Stimulated activated CD8-positive, alpha-beta memory T cell treated with anti-CD3 and anti-CD28 coated beads, Interleukin-4, amount 100 ng/mL, for 1 hour (primary cell): ENCODE measurements at places on chromosomes 7 and 10.

DNA sequence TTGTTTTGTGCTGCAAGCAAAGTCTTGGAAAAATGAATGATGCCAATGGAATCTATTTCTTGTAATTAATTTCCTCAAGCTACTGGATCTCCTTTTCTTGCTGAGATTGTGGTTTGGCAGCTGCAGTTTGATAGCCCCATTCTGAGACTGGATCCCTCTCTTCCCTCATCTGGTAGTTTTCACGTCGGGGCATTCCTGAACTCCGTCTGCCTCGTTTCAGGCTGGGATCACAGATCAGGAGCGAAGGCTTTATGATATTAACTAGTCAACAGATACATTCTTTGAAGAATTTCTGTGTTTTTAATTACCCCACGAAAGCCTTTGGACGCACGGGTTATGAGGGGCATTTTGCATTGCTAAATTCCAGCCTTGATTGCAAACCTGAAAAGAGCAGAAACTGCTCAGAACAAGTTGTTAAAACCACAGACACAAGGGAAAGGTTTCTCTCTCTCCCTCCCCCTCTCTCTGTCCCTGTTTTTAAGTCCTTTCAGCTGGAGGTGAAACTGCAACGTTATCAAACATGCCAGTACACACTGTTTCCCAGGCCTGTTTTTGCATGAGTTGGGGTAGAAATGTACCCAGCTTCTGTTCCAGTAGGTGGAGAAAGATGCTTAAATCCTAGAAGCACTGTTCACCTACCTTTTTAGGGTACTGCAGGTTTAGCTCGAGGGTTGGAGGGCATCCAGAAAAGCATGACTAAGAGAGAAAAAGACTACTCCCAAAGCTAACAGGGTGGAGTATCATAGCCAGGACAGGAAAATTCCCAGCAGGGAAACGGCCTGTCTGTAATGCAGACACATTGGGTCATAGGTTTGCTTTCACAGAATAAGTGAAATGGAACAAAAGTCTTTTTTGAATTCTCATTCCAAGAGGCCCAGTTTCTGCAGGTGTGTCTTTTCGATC lies 124.3 kb downstream of the CUX1 start:
- no peak for DNase-seq

DNA sequence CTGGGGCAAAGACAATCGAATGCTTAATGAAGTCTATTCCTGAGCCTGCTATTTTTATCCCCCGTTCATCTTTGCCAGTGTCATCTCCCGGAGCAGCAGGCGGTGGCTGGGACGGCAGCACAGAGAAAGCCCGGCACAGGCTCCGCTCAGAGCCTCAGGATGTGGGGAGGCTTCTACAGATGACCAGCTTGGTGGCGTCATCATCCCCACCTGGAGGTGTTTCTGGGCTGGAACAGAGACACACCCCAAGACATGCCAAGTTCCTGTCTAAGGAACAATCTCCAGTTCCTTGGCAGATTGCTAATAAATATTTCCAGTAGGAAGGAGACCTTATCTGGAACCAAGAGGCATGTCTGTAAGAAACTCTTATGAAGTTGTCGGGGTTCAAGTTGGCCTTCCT lies 552.4 kb upstream of the MGMT start:
- no peak for DNase-seq

GRCh38 chr7:137992104-137992549 lies 9.8 kb downstream of the CREB3L2 start:
- no peak for DNase-seq

- no peak for DNase-seq
Measured at GRCh38 chr10:10209167-10209566, 808.5 kb upstream of the CELF2 start.

DNA sequence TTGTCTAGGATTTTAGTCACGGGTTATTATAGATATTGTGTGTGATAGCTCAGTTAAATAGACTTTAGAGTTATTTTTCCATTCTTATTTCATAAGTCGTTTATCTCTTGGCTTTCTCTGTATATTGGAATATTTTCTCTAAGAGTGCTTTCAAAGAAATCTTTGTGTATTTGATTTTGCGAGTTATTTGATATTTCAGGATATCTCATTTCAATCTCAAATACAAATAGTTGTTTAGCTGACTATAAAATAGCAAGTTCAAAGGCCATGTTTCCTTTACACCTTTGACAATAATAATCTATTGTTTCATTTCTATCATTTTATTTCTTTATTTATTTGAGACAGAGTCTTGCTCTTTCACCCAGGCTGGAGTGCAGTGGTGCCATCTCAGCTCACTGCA lies 55.9 kb downstream of the STK31 start:
- DNase-seq, result no peak

DNA sequence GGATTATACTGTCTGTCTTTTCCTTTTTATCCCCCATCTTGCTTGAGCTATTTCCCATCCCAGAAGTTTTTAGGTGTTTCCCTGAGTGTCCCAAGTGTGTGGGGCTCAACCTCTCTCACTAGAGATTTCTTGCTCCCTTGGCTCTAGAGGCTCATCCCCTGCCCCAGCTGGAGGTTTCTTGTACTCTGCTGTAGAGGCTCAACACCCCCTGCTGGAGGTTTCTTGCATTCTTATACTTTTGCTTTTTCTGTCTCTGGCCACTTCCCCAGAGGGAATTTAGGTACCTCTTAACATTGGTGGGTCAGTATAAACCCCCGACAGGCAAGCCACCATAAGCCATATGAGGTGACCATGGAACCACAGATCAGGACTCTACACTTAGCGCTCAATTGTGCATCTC lies 114.2 kb upstream of the FAM3C start:
- DNase-seq, result no peak

- no peak for DNase-seq
Measured at GRCh38 chr10:3426190-3426845, 253.7 kb upstream of the PITRM1 start.

DNA sequence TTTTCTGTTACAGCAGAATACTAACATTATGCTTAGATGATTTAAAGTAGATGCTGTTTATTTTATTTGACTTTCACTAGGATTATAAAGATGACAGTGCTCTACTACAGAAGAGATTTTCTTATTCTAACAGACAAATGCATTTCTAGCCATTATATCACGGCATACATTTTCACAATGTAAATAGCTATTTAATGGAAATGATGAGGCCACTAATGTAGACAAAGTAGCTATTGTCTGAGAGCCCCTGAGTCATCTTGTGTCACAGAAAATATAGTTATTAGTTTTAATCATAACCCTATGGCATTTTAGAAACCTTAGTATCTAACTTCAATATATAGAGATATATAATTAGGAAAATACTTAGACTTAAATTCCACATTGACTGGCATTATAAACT lies 158.0 kb upstream of the AHR start:
- no peak for DNase-seq

DNA sequence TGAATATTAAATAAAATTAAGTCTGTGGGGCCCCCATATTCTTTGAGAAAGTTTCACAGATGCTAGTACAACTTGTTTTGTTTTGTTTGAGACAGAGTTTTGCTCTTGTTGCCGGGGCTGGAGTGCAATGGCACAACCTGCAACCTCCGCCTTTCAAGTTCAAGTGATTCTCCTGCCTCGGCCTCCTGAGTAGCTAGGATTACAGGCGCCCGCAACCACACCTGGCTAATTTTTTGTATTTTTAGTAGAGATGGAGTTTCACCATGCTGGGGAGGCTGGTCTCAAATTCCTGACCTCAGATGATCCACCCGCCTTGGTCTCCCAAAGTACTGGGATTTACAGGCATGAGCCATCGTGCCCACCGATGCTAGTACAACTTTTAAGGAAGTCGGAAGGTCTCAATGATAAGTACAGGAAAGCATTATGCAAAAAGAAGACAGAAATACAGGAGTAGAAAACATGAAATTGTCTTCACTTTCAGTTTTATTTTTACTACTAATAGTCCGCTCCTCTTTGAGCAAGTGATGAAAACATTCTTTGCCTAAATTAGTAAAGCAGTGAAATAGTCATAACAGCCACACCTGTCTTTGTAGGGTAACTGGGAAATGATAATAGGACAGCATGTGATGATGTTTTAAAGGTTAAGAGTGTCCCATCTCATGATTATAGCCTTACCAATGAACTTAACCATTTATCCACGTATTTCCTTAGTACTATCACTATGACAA lies 147.5 kb downstream of the SEMA3D start:
- no peak for DNase-seq

- DNase-seq, result no peak
Measured at GRCh38 chr7:70738151-70738885, 393.6 kb upstream of the GALNT17 start.

GRCh38 chr10:90162271-90162853 lies 461.0 kb downstream of the KIF20B start:
- DNase-seq, result no peak

- no peak for DNase-seq
Measured at GRCh38 chr10:79023240-79024162, 45.3 kb upstream of the ZMIZ1 start.

DNA sequence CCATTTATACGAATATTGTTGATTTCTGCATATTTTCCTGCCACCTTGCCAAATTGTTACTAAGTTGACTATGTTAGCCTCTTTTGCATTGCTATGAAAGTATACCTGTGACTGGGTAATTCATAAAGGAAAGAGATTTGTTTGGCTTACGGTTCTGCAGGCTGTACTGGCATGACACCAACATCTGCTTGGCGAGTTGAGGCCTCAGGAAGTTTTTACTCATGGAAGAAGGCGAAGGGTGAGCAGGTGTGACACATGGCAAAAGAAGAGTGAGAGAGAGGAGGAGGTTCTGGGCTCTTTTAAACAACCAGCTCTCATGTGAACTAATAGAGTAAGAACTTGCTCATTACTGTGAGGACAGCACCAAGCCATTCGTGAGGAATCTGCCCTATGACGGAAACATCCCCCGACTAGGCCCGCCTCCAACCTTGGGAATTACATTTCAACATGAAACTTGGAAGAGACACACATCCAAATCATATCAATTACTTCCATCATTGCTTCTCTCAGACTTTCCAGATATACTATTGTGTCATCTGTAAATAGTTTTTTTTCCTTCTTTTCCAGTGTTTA lies 8.4 kb downstream of the RALA start:
- no peak for DNase-seq

DNA sequence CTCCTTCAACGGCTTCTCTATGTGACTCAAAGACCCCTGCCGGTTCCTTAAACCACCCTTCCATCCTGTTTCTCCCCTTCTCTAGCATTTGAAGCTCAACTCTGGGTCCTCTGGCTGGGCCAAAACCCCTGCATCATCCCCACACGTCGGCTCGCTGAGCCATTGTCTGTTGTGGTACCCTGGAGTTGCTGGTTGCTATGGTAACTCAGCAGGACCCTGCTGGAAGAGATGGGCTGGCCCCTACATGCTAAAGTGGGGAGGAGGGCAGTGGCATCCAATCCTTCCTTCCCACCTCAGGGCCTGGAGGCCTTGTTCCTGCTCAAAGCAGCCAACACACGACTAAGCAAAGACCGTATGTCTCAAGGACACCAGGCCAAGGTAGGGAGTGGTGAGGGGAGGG lies 452.5 kb downstream of the PLXNA4 start:
- no peak for DNase-seq

GRCh38 chr7:91517201-91517785 lies 253.1 kb downstream of the FZD1 start:
- DNase-seq, result no peak

DNA sequence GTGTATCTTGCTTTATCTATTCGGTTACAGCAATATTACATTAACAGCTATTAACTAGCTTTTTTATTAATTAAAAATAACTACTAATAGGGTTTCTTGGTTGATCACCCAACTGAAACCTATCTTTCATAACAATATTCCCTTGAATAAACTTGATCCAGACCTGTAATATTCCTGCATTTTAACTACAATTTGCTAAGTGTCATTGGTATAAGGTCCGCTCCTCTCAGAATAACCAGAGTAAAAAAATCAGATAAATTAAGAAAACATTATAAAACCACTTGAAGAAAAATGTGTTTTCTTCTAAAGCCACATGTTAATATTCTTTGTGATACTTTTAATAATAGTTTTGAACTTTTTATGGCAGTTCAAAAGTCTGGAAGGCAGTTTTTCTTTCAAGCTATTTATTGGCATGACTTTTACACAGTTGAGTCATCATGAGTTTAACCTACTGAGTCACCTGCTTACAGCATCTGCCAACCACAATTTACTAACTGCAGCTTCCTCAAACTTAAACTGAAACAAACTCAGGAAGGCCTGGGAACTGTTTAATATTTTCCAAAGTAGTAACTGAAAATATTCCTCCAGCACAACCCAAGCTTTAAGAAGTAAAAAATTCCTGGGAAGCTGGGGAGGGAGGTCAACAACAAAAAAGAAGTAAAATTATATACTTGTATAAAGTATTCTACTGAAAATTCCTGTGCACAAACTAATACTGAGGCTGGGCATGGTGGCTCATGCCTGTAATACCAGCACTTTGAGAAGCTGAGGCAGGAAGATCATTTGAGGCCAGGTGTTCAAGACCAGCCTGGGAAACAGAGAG lies 103.2 kb downstream of the NRBF2 start:
- DNase-seq, result no peak

DNA sequence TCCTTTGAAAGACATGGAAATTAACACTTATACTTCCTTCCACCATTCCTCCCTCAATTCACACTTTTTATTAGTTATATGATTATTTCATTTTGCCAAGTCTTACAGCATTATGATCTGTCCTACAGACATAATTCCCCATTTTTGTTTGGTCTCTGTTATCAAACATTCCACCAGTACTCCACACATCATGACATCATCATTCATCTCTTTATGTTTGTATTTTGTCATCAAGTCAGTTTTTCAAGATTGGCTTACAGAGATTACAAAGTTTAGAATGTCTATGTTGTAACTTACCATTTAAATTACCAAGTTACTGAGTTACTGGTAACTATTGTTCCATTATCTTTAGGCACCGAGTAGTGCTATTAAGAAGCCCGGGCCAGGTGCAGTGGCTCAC lies 150.2 kb downstream of the HTR7 start:
- DNase-seq, result no peak

DNA sequence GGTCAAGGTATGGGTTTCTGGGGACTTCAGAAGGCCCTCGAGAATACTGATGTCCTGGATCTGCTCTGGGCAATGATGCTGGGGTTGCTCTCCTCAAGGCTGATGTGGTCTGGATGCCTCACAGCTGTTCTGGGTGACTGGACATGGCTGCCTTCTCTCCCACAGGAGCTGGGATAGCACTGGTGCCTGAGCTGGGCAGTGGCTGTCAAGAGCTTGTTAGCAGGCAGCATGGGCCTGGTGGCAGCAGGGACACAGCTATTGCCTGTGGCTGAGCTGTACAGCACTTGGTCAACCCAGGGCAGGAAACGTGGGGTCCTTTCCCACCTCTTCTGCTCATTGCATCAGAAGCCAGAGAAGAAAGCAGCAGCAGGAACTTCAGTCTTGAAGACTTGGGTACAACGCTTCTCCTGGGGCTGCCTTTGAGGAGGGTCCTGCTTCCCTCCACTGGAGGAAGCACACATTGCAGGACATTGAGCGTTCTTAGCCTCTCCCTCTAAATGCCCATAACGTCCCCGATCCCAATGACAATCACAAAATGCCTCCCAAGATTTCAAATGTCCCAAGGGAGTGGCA lies 13.0 kb downstream of the ADCYAP1R1 start:
- no peak for DNase-seq

- DNase-seq, result no peak
Measured at GRCh38 chr10:84294766-84295447, 33.5 kb upstream of the CCSER2 start.
